ENCODE measurements at places on chromosomes 5 and 9.

DNA sequence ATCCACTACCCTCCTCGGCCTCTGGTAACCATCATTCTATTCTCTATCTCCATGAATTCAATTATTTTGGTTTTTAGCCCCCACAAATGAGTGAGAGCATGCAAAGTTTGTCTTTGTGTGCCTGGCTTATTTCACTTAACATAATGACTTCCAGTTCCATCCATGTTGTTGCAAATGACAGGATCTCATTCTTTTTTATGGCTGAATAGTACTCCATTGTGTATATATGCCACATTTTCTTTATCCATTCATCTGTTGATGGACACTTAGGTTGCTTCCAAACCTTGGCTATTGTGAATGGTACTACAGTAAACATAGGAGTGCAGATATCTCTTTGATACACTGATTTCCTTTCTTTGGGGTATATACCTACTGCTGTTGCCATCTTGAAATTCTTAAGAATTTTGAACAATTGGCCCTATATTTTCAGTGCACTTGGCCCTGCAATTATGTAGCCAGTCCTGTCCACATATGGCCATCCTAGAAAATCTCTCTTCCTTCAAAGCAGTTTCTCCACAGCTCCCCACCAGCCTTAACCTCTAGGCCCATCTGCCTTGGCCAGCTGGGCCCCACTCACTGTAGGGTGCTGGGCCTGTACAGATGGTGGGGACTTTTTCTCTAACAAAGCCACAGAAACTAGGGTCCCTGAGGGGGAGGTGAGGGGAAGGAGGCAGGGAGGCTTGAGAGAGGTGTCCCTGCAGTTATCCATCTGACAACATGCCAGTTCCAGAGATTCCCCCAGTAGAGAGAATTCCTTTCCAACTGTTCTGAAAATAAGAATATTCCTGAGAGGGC lies 81.9 kb upstream of the LHFPL2 start:
- no peak for DNase-seq

- DNase-seq = no peak
Measured at GRCh38 chr9:133932633-133933032, 59.5 kb downstream of the VAV2 start.

DNA sequence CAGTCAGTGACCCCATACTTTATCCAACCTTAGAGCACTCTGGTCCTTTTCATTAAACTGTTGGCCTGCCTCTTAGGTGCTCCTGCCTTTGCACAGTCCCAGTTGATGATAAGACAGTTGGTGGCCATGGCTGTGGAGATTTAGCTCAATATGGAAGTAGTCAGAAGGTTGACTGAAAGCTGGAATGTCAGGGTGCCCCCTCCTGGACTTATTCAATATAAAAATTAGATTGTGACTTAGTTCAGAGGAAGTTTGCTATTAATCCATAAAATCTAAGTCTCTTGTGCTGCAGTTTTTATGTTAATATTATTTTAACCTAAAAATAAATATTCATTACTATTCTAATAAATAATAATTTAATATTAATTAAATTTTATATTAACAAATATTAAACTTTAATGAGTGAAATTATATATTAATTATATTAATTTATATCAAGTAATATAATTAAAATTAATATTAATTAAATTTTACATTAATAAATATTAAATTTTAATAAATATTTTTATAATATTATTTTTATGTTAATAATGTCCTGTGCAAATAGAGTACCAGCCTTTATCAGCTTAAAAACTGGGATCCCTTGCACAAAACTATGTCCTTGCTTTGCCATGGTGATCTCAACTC lies 77.7 kb upstream of the ADAMTSL1 start:
- no peak for DNase-seq

DNA sequence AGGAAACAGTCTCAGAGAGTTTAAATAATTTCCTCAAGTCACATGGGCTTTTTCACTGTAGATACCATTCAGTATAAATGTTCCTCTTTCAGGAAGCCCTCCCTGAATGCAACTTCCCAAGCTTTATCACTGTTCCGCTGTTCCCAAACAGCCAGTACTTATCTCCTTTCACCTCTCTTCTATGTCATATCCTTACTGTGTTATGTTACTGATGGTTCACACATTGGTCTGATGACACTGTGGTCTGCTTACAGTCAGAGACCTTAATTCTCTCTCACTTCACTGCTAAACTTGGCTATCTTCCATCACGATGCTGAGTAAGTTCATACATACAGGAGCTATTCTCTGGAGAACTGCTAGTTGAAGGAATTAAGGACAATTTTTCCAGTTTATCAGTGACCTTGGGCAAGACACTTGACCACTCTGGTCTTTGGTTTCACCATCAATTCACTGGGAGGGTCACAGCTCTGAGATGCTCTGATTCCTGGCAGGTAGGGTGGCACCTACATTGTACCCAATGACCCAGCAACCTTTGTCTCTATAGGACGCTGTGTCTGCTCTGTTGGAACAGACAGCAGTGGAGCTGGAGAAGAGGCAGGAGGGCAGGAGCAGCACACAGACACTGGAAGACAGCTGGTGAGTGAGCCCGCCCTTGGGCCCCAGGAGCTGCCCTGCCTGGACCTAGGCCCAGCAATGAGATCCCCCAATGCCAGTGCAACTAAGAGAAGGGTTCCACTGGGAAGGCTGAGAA lies 42.1 kb upstream of the RARS1 start:
- no peak for DNase-seq

Data from umbilical cord (tissue), 2 donors.